SK-N-MC (cell line): ENCODE measurements at places on chromosomes 3 and 15.

- DNase-seq, result no peak
Observed at GRCh38 chr3:160831401-160831800, 75.4 kb downstream of the PPM1L start.

GRCh38 chr3:11661052-11661656, 17.4 kb upstream of the VGLL4 start:
- no peak for DNase-seq

DNA sequence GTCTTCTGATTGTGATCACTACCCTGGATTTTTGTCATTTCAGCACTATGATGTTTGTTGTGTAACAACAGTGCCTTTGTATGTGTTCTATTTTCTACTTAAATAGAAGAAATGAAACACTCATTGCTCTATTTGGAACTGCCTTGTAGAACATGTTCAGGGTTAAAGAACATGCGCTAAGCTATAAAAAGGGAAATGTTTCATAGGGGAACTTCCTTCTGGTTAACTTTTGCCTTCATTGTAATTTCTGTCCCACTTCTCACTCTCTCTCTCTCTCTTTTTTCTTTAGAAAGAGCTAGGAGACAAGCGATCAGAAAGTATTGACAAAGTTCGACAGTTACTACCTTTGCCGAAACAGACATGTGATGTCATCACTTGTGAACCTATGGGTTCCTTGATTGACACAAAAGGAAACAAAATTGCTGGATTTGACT, at the start of gene P2RY12:
P2RY12 (minus strand) TSS at position 13 of the 434 bp plus-strand sequence. CDS start 45,908 bp downstream, outside the sequence.
- DNase-seq, result no peak

GRCh38 chr3:46845397-46845859, 17.8 kb downstream of the MYL3 start:
- DNase-seq, result no peak

DNA sequence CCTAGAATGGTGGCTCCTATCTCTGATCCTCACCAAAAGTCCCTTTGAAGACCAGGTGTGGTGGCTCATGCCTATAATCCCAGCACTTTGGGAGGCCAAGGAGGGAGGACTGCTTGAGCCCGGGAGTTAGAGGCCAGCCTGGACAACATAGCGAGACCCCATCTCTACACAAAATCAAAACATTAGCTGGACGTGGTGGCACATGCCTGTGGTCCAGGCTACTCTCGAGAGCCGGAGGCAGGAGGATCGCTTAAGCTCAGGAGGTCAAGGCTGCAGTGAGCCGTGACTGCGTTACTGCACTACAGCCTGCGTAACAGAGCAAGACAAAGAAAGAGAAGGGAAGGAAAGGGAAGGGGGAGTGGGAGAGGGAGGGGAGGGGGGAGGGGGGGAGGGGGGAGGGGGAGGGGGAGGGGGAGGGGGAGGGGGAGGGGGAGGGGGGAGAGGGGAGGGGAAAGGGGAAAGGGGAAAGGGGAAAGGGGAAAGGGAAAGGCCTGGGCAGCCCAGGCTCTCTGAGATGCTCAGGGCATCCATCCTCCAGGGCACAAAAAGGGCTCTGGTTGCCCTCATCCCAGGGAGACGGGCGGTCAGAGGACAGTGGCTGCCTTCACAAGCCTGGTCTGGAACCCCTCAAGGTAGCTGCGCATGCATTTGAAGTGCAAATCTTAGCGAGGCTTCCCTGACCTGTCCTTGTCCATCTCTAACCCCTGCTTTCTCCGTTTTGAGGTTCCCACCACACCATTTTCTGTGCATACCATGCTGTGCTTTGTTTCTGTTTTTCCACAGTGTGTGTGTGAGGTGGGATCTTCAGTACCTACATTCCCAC, 76.1 kb downstream of the LDHAL6B start:
- DNase-seq, result no peak

DNA sequence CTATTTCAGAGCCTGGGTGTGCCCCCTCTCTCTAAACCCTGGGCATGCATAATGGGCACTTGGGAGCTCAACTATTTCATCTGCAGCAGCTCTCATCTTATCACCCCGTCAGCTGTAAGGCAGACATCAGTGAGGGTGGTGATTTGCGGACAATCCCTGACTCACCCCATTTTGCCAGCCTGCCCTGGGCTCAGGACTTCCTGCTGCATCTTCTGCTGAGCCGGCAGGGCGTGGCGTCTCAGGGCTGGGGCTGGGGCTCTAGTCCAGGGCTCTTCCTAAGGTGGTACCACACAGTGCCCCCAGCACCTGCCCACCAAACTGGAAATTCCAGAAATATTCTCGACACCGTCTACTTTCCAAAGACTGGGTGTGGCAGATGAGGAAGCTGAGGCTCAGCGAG, 925 bp upstream of the PSTPIP1 start:
- no peak for DNase-seq

DNA sequence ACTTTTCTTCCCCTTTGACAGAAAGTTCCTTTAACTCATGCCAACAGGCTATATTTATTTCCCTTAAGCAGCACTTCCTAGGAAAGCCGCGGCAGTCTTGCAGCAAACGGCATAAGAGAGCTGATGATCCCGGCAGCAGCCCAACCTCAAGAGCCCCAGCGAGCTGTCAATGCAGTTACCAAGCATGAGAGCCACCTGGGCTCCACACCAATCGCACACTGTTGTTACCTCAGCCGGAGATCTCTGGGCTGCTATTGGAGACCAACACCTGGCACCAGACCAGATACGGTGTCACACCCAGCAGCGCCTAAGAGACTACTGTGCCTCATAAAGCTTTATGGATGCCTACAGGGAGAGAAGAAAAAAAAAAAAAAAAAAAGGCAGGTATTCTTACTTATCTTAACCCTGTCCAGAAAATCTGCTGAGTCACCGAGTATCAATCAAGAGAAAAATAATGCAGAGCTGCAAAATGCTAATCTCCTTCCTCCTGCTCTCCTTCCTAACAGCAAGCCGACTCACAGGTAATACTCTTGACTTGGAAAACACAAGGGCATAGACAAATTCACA, 11.7 kb downstream of the ABCC5 start:
- DNase-seq, result no peak
